ENCODE measurements at places on chromosomes 3 and 15.

DNA sequence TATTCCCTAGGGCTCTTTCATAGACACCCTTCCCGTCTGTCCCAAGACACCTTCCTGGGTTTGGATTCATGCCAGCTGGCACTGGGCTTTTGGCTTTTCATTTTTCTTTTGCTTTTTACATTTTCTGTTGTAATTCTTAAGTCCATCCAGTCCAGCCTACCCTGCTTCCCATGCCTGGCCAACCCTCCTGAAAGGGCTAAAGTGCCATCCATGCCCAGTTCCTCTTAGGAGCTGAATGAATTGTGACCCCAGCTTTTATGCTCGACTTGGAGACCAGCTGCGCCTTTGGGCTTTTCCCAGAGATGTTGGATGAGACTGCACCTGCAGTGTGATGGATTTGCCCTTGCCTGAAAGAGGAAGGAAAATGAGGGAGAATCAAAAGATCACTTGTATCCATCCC, 25.8 kb downstream of the LRRN1 start:
- DNase-seq = no peak

DNA sequence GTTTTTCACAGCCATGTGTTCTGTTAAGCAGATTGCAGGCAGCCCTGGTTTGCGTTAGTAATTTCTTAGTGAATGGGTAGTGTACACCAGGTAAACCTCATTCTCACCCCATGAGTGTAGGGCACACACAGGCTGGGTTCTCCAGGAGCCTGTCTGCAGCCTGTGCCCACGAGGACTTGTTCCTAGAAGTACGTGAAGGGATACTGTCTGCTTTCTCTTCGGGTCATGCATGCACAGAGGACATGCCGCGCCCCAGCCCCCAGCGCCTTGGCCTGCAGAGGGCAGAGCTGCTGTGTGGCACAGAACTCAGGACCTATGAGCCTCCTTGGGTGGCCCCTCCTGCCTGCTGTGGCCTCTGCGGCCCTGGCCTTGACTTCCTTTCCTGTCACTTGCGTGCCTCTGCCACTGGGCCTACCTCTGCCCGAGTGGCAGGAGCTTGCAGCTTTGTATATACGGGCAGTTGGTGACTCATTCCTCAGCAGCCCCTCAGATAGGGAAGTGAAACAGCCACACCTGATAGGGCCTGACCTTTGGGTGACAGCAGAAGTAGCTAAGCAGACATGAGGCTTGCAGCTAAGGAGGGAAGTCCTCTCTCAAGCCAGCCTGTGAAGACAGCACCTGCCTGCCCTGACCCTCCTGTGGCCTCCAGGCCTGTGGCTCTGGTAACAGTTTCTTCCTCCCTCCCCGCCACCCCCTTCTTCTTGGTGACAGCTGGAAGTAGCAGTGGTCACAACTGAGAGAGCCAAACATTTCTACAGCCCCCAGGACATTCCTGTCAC, 19.5 kb downstream of the PPCDC start:
- DNase-seq = peak; percentile 26

GRCh38 chr15:90300988-90301706, 35.7 kb downstream of the NGRN start:
- peak; percentile 45 for DNase-seq

GRCh38 chr3:143617050-143617449, 231.2 kb downstream of the SLC9A9 start:
- DNase-seq = no peak

GRCh38 chr3:59481776-59482400, 432.1 kb upstream of the CFAP20DC start:
- DNase-seq = peak; percentile 36

DNA sequence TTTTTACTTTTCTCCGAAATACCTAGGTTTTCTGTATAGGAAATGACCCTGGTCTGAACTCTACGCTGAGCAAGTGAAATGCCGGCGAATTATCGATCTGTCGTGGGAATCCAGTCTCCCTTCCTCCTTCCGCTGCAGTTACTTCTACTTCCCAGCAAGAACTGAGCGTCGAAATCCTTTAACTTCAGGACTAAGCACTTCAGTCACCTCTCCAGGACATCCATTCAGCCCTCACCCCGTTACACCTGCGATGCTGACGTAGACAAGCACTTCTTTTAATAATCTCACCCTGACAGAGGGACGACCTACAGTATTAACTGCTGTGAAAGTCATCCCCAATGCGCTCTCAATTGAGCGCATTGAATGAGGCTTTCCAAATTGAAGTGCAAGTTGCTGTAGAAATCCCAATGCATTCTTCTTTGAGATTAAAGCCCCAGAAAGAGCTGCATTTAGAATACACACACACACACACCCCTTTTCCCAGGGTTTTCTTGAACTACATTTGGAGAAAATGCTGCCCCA, 1.3 kb downstream of the TOP2B start:
- peak; percentile 35 for DNase-seq

- no peak for DNase-seq
Observed at GRCh38 chr3:129654131-129654530, 47.7 kb upstream of the PLXND1 start.

DNA sequence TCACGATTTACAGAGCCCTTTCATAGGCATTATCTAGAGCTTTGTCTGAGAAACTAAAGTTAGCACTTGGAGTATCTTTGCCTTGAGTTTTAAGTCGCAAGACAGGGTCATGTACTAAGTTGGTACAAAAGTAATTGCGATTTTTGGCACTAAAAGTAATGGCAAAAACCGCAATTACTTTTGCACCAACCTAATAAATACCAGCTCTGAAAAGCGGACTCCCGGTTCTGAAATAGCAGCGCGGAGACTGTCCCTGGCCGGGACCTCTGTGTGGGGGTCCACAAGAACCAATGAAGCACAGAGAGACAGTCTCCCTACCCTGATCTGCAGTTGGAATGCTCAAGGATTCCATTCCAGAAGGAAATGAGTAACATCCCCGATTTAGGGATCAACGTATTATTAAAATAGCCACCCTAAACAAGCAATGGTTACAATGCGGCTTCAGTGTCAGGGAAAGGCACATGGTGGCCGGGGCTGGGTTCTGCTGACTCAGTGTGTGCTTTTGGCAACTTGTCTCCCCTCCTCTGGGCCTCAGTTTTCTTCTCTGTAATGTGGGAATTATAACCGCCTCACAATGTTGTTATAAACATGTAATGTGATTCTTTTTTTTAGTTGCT, 150.3 kb upstream of the MCTP2 start:
- no peak for DNase-seq

GRCh38 chr15:89150762-89151664, 62.8 kb downstream of the ABHD2 start:
- no peak for DNase-seq

DNA sequence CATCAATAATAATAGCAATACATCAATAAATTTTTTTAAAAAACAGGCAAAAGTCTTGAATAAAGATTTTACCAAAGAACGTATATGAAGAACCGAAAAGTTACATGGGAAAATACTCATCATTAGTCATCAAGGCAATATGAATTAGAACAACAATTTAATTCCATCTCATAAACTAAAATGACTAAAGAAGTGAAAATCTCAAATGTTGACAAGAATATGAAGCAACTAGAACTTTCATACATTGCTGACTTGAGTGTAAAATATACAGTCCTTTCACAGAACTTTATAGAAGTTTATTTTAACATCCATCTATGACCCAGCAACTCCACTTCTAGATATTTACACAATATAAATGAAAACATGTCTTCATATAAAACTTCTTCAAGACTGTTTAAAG, 35.3 kb upstream of the ABHD10 start:
- no peak for DNase-seq

DNA sequence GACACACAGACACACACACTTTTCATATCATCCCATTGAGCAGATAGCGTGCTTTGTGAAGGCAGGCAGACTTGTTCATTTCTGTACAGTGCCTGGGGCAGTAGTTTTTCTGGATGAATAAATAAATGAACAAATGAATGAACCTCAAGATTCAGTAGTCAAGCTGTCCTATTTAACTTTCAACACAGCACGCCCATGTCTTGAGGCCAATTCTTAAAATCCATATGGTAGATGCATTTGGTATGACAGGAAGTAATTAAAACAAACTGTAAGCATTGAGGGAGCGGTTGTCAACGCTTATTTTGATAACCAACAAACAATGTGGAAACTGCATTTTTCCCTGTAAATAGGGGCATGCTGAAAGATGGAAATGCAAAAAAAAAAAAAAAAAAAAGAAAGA, 80.0 kb upstream of the BNC1 start:
- DNase-seq = no peak

GRCh38 chr3:32313723-32314473, 75.4 kb downstream of the CMTM8 start:
- DNase-seq = peak; percentile 66

GRCh38 chr3:78402720-78403119, 1362.8 kb downstream of the ROBO2 start:
- no peak for DNase-seq

DNA sequence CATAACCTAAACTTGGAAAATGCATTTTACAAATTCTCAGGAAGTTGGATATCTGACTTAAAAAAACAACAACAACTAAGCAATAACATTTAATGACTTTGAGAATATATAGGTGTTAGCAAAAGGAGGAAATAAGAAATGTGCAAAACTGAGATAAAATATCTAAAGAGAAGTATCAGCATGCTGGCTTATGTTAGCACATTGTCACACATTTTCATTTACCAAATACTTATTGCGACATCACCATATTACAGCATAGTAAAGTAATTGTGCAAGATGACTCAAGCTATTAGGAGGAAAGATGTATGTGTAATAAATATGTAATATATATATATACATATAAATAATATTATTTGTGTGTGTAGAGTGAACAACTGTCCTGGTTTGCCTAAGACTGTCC, 9.2 kb downstream of the PTX3 start:
- no peak for DNase-seq

- DNase-seq = no peak
Observed at GRCh38 chr3:73419179-73419803, 205.4 kb downstream of the PDZRN3 start.

Data from urothelium cell line (cell line).